Activated CD8-positive, alpha-beta memory T cell treated with anti-CD3 and anti-CD28 coated beads, Interleukin-2, amount 10 ng/mL, durations not matched to agents 7 days and 5 days (primary cell): ENCODE measurements at places on chromosomes 4 and X. TPM values are rescaled to one million over a fixed set of nuclear protein-coding genes. Genes with fewer than 3 reads are reported as not detected.
A peak's percentile ranks its signal among the peaks of the same experiment; 100 is the strongest.

DNA sequence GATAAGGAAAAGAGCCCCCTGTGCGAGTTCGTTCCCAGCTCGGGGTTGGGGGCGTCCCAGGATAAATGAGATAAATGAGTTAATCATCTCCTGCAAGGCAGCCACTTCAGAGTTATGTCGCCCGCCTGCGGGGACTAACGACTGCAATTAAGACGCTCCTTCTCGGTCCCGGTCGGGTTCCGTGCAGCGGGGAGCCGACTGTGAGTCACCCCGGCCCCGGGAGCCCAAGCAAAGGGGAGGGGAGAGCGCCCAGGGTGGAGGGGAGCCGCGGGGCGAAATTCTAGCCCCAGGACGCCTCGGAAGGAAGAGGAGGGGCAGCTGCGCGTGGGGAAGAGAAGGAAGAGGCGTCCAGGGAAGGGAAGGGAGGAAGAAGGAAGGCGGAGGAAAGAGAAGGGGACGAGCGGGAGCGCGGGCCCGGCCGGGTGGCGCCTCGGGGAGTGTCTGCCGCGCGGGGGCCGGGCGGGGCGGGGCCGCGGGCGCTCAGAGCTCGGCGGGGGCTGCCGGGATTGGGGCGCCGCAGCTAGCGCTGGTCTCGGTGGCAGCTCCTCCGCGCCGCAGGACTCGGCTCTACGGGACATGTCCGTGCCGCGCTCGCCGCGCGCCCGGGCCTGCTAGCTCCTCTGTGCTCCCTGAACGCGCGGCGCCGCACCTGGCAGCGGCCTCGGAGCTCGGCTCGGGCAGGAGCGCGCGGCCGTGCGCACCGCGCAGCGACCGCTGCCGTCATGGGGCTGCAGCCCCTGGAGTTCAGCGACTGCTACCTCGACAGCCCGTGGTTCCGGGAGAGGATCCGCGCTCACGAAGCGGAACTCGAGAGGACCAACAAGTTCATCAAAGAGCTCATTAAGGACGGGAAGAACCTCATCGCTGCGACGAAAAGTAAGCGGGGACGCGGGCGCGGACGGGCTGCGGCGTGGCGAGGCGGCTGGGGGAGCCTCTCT lies at the start of gene ARHGAP10:
Gene ARHGAP10 (plus strand): TSS at position 509 of the 938 bp plus-strand sequence. CDS start 214 bp downstream, at position 723.
- peak; percentile 72 for DNase-seq

TMSB15B gene
- 9.3 TPM for total RNA-seq

GRCh38 chr4:153486281-153487151 lies 20.4 kb downstream of the TMEM131L start:
- no peak for DNase-seq

DNA sequence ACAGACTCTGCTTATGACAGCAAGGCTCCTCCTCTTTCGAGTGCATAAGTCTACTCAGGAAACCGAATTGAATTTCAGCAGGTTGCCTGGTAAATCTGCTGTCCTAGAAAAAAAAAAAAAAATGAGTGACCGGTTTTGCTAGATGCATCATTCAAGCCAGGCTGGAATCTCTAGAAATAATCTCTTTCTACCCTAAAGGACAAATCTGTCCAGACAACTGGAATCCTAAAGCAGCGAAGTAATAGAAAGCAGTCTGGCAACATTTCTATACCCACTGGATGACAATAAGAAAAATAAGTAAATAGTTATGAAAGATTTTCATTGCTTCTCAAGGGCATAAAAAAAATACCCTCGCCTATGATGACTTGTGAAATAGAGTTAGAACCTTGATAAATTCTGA lies 703.5 kb downstream of the RPA4 start:
- no peak for DNase-seq

- DNase-seq, result peak; percentile 69
Measured at GRCh38 chrX:123833387-123833786, 26.5 kb upstream of the XIAP start.

DNA sequence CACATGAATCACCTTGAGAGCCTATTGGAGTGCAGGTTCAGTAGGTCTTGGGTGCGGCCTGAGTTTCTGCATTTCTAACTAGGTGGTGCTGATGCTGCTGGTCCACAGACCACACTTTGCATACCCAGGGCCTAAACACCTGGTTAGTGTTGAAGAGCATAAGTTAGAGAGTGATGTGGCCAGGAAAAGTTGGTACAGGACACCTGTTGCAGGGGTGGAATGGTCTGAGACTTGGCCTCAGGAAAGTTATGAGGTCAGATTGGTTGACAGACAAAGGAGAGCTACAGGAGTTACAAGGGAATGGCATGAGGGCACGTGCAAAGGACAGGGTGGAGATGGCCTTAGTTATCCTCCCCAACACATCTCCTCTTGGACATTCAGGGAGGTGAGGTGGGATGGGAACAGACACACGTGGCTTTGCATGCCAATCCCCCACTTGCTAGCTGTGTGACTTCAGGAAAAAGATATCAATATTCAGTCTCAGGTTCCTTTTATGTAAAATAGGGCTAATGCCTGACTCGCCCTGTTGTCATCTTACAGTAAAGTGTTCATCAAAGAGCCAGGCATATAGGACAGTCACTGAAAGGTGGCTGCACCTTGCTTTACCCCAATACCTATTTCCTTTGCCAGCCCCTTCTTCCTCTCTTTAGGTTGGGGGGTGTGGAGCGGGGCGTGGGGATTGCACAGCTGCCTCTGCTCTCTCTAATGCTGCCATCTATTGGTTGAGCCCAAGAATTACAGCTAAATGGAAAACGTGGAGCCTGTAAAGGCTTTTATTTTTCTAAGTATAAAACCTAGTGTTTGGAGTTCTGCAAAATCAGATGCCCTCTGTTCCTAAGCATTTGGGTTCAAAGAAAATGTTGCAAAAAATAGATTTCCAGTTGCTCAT lies 47.5 kb downstream of the ATG4A start:
- no peak for DNase-seq

DRD5 gene
- not detected for total RNA-seq

GRCh38 chrX:16654093-16654492 lies 4.1 kb downstream of the S100G start:
- DNase-seq, result no peak

ELF4 gene
- total RNA-seq, result 52.7 TPM

DNA sequence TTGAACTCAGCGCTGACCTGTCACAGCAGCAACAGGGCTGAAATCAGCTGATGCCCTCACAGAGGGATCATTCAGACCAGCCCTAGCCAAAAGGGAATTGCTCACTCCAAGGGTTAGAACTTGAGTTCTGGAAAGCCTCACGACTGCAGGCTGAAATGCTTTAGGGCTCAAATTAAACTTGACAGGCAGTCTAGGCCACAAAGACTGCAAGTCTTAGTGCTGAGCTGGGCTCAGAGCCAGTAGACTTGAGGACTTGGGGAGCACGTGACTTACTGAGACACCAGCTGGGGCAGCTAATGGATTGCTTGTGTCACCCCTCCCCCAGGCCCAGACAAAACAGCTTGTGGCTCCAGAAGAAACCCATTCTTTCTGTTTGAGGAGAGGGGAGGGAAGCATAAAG lies 119.0 kb upstream of the SLC6A14 start:
- no peak for DNase-seq

CXXC4 gene
- total RNA-seq, result not detected

DNA sequence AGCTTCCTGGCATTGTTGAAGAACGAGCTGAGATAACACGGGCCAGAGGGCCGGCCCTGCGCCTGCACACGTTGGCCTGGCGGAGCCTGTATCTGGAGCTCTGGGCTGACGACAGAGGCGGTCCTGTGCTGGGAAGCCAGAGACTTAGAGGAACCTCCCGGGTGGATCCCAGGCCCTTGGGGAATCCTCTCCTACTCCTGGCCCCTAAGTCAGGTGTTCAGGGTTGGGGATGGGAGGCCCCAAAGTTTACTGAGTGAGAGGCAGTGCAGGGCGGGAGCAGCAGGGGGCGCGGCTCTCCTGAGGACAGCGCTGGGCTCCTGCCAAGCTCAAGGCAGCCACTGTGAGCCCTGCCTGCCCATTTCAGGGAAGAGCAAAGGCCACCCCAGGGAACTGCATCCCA lies 2.5 kb upstream of the HTRA3 start:
- DNase-seq, result peak; percentile 53

DNA sequence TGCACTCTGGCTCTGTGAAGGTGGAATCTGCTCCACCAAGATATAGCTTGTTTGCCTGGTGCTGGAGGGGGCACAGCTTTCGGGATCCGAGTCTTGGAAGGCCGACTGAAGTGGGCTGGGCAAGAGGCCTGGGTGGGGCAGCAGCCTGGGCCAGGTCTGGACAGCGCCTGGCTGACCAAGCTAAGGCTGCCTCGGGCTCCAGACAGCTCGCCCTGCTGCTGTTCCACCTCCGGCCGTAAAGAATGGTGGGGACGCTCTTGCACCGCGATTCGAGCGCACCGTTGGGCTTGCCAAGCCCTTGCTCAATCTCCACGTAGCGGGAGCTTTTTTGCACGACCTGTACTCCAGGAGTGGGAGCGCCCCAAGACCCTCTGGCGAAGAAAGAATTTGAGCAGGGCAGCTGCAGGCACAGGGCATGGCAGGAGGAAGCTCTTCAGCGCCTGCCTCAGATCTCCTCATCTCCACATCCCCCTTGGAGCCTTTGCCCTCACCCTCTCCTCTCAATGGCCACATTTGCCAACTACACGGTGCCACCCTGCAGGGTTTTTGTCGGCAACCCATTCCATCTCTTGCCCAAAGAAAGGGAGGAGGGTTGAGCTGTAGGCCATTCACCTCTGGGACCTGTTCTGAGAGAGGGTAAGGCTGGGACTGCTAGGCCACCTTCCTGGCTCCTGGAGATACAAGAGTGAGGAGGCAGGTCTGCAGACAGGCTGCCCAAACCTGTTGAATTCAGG lies 18.9 kb downstream of the CNGA2 start:
- no peak for DNase-seq

DNA sequence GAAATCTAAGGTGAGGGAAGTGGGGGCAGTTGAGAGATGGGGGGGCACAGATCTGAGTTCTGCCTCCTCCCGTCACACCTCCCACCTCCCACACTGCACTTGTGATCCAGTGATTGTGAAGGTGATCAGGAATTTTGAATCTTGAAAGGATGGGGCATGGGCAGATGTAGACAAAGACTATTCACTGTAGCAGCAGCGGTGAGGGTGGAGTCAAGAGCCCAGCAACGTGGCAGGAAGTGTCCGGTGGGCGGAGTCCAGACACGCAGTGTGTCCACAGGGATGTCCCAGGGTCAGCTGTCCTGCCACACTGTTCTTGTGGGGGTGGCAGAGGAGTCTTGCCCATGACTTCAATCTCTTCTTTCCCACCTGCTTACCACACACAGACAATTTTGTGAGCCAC lies 330.5 kb upstream of the GALNT7 start:
- no peak for DNase-seq

GUCY1B1 gene
- 0.09 TPM for total RNA-seq
